Astrocyte of the spinal cord (primary cell): ENCODE measurements at places on chromosomes 16 and 17.

- peak; percentile 33 for DNase-seq
These were observed 78.3 kb downstream of the RPA1 start for GRCh38 chr17:1907909-1908698.

DNA sequence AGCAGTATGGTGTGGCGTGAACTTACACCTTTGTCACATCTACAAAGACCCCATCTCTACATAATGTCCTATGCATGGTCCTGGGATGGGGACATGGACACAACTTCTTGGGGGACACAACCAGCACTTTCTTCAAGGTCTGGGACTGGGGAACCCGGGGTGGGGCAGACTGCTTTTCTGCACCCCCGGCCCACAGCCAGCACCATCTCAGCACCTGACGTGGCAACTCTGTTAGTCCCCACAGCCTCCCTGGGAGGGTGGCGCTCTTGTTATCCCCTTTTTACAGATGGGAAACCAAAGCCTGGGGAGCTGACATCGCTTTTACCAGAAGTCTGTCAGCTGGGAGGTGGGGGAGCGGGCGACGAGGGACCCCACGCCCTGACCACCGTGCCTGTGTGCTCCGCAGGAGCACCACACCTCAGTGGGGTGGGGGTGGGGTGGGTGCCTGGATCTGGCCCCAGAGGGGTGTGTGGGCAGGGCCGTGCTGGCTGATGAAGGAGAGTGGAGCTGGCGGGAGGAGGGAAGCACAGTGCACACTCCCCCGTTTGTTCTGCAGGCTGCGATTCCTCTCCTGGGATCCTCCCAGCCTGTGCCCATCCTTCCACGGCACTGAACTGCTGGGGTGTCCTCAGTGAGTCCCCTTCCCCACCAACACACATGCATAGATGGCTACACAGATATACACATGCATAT, 115.4 kb upstream of the GSE1 start:
- no peak for DNase-seq

- DNase-seq: no peak
These were observed 68.5 kb upstream of the GSE1 start for GRCh38 chr16:85544668-85545067.

GRCh38 chr16:66309-67182, 5.9 kb downstream of the RHBDF1 start:
- no peak for DNase-seq

DNA sequence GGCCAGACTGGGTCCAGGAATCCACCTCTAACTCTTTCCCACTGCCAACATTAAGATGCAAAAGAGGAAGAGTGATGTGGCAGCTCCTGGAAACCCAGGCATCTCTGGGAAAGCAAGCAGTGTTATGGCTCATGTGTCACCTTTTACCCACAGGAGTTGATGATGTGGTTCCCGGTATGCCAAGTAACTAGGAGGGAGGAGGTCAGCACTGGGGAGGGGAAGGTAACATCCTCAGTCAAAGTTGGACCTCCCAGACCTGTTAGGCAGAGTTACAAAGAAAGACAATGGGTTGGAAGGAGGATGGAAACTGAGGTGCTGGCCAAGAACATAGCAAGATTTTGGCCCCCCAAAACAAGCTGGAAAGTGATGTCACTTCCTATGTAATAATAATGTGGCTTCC, 11.4 kb downstream of the KRABD2 start:
- peak; percentile 55 for DNase-seq

DNA sequence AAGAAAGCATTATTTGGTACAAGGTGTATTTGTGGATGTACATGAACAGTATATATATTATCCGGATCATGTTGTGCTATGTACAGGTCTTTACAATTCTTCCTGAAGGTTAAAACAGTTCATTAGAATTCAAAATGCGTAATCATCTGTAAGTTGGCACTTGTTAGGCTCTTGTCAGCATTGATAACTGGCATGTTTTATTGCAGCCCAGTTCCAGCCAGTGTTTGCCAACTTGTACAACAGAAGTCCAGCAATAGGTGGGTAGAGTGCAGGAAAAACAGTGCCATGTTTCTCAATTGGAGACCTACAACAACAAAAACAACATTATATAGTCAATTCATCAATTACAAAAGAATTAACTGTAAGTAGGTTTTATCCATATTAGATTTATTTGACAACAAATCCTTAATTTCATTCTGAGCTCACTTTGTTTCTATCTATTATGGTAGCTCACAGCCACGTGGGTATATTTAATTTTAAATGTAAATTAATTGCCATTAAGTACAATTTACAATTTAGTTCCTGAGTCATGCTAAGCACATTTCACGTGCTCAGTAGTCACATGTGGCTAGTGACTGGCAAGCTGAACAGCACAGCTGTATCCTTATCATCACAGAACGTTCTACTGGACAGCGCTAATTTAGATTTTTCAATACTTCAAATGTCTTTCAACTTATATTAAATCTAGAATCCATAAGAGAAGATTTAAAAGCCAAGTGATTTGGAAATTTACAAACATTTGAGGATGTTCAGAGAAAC, 8.6 kb upstream of the ANKFY1 start:
- no peak for DNase-seq
